Sigmoid colon (tissue), 7 donors: ENCODE measurements at places on chromosomes 6 and 20.

- H3K36me3 ChIP-seq: peaks cover 32% of the 10 kb centered on the region
- no peak overlapping the region for H3K4me3 ChIP-seq
- H3K27me3 ChIP-seq: no peaks in the 10 kb centered on the region
- DNase-seq: no peak
- H3K27ac ChIP-seq: no peak overlapping the region
- peaks cover 12% of the 10 kb centered on the region for H3K4me1 ChIP-seq
These were observed 12.5 kb downstream of the CDC5L start for GRCh38 chr6:44399991-44400390.

- H3K27ac ChIP-seq: no peak overlapping the region
- H3K27me3 ChIP-seq: no peaks in the 10 kb centered on the region
- H3K36me3 ChIP-seq: no peaks in the 10 kb centered on the region
- H3K4me3 ChIP-seq: no peak overlapping the region
- peak; percentile 41 for DNase-seq
- H3K4me1 ChIP-seq: peaks cover 21% of the 10 kb centered on the region
These were observed 246.7 kb downstream of the TTLL2 start for GRCh38 chr6:167571550-167571949.

DNA sequence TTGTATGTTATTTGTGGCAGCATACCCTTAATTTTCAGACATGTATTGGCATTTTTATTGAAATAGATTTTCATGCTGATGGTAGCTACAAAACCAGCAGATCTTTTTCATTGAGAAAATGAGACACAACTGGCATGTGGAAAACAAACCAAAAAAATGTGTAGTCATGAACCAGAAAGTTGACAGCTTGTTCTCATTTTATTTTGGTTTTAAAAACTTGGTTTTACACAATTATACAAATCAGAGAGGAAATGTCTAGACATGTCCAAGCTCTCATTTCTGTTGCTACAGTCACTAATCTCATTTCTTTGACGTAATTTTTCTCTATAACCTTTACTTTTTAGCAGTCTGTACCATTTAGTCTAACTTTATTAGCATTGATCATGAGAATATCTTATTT lies 85.4 kb downstream of the GRIK2 start:
- no peak overlapping the region for H3K27ac ChIP-seq
- DNase-seq: no peak
- H3K4me3 ChIP-seq: no peak overlapping the region

DNA sequence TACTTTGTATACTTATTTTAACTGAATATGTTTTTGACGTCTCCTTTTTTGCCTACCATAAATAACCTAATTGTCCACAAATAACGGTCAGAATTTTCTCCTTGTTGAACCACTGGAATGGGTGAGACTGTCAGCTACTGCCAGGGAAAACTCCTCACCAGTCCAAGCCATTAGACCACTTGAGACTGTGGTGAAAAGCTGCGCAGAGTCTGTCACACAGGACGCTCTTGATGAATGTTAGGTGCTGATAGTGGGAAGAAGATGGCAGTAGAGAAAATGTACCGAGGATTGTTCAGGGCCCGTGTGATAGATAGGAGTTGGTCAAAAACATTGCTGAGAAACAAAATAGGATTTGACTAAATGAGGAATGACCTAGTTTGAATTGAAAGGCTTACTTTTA lies 75.6 kb upstream of the KIF25 start:
- H3K27me3 ChIP-seq: no peaks in the 10 kb centered on the region
- H3K27ac ChIP-seq: no peak overlapping the region
- no peak overlapping the region for H3K4me3 ChIP-seq
- no peak for DNase-seq
- peaks cover 33% of the 10 kb centered on the region for H3K36me3 ChIP-seq

DNA sequence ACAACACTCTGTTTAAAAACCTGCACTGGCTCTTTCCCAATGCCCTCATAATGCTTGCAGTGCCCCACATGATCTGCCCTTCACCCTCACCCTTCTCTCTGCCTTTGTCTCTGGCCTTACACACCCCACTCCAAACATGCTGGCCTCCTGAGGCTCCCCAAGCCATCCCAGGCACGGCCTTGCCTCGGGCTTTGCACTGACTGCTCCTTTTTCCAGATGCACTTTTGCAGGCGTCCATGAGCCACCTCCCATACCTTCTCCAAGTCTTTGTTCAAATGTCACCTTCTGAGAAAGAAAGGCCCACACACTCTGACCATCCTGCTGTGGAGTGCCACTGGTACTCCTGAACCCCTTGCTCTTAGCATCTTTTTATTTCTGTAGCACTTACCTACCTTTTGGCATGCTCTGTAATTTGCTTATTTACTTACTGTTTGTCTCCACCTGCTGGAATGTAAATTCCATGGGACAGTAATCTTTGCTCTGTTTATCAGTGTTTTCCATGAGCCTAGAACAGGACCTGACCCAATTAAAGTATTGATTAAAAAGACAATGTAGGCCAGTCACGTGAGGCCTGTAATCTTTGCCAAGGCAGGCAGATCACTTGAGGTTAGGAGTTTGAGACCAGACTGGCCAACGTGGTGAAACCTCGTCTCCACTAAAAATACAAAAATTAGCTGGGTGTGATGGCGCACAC lies 30.7 kb downstream of the GFRA4 start:
- no peaks in the 10 kb centered on the region for H3K27me3 ChIP-seq
- no peak overlapping the region for H3K27ac ChIP-seq
- no peaks in the 10 kb centered on the region for H3K4me1 ChIP-seq
- H3K36me3 ChIP-seq: peaks cover 12% of the 10 kb centered on the region

GRCh38 chr20:32134026-32134425 lies 24.5 kb downstream of the TM9SF4 start:
- no peaks in the 10 kb centered on the region for H3K27me3 ChIP-seq
- DNase-seq: peak; percentile 25
- peaks cover 19% of the 10 kb centered on the region for H3K36me3 ChIP-seq
- no peaks in the 10 kb centered on the region for H3K4me1 ChIP-seq

DNA sequence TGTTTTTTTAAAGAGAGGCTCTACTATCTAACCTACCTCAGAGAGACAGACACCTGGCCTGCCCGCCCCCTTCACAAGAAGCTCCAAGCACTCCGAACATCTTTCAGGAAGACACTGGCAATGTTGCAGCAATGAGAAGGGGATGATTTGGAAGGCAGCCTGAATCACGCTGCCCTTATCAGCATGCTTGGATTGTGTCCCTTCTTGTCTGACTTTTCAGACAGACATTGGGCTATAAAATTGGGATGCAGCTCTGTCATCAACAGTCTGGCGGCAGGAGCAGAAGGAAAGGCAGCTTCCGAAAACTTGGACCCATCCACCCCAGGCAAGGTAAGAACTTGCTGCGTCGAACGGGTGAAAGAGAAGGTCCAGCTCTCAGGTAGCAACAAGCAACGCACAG lies 56.0 kb downstream of the CDK5RAP1 start:
- H3K27me3 ChIP-seq: no peaks in the 10 kb centered on the region
- H3K4me3 ChIP-seq: no peak overlapping the region
- H3K27ac ChIP-seq: no peak overlapping the region
- H3K36me3 ChIP-seq: no peaks in the 10 kb centered on the region

GRCh38 chr6:43883847-43884651 lies 114.0 kb downstream of the VEGFA start:
- H3K36me3 ChIP-seq: no peaks in the 10 kb centered on the region
- H3K27ac ChIP-seq: no peak overlapping the region
- no peak for DNase-seq
- H3K27me3 ChIP-seq: no peaks in the 10 kb centered on the region
- no peaks in the 10 kb centered on the region for H3K4me1 ChIP-seq

GRCh38 chr20:60239956-60240355 lies 281.7 kb downstream of the CDH26 start:
- no peak for DNase-seq
- no peaks in the 10 kb centered on the region for H3K4me1 ChIP-seq
- H3K4me3 ChIP-seq: no peak overlapping the region
- peaks cover 3% of the 10 kb centered on the region for H3K27me3 ChIP-seq
- no peak overlapping the region for H3K27ac ChIP-seq
- H3K36me3 ChIP-seq: no peaks in the 10 kb centered on the region

- H3K4me3 ChIP-seq: no peak overlapping the region
- no peaks in the 10 kb centered on the region for H3K27me3 ChIP-seq
- no peak overlapping the region for H3K27ac ChIP-seq
These were observed 115.7 kb downstream of the B3GAT2 start for GRCh38 chr6:70841112-70841511.

- no peak overlapping the region for H3K4me3 ChIP-seq
- H3K27ac ChIP-seq: no peak overlapping the region
- H3K36me3 ChIP-seq: no peaks in the 10 kb centered on the region
- no peaks in the 10 kb centered on the region for H3K4me1 ChIP-seq
- H3K27me3 ChIP-seq: no peaks in the 10 kb centered on the region
- DNase-seq: no peak
These were observed 44.7 kb upstream of the FOXQ1 start for GRCh38 chr6:1267057-1267732.

GRCh38 chr6:105838171-105838570 lies 248.0 kb upstream of the PRDM1 start:
- H3K27ac ChIP-seq: no peak overlapping the region
- H3K36me3 ChIP-seq: no peaks in the 10 kb centered on the region
- H3K4me3 ChIP-seq: no peak overlapping the region
- no peaks in the 10 kb centered on the region for H3K4me1 ChIP-seq

GRCh38 chr6:63789699-63790098 lies 154.1 kb downstream of the PHF3 start:
- DNase-seq: no peak
- no peaks in the 10 kb centered on the region for H3K4me1 ChIP-seq

GRCh38 chr20:63166193-63167020 lies 49.5 kb downstream of the YTHDF1 start:
- no peak overlapping the region for H3K27ac ChIP-seq
- H3K36me3 ChIP-seq: no peaks in the 10 kb centered on the region
- H3K4me3 ChIP-seq: no peak overlapping the region
- no peaks in the 10 kb centered on the region for H3K4me1 ChIP-seq
- no peaks in the 10 kb centered on the region for H3K27me3 ChIP-seq
- DNase-seq: no peak

DNA sequence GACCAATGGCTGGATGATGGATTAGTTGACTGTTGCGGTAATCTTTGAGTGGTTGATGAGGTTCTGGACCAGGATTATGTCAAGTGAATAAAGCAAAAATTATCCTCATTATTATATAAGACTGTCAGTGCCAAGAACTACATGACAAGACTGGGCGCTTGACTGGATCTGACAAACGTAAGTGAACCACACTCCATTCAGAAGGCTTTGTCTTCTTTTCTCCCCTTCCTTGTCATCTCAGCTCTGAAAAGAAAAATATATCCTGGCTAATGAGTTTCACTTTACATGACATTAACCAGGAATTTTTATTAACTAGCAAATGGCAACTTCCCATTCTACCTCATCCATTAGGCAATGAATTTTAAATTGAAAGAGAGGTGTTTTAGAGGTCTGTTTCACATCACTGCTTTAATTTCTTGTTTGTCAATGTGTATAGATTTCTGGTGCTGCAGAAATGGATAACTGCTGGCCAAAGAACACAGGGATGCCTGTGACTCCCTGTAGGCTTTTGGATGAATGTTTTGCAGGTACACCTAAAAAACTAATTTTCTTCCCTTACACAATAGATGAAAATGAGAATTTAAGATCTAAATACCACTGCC lies 150.1 kb downstream of the ELOVL4 start:
- H3K27me3 ChIP-seq: no peaks in the 10 kb centered on the region
- no peak overlapping the region for H3K27ac ChIP-seq
- no peaks in the 10 kb centered on the region for H3K4me1 ChIP-seq
- H3K36me3 ChIP-seq: no peaks in the 10 kb centered on the region

GRCh38 chr6:2579804-2580570 lies 170.7 kb downstream of the MYLK4 start:
- H3K27me3 ChIP-seq: no peaks in the 10 kb centered on the region
- H3K36me3 ChIP-seq: no peaks in the 10 kb centered on the region
- no peak overlapping the region for H3K27ac ChIP-seq
- no peak overlapping the region for H3K4me3 ChIP-seq
- no peak for DNase-seq
- no peaks in the 10 kb centered on the region for H3K4me1 ChIP-seq

DNA sequence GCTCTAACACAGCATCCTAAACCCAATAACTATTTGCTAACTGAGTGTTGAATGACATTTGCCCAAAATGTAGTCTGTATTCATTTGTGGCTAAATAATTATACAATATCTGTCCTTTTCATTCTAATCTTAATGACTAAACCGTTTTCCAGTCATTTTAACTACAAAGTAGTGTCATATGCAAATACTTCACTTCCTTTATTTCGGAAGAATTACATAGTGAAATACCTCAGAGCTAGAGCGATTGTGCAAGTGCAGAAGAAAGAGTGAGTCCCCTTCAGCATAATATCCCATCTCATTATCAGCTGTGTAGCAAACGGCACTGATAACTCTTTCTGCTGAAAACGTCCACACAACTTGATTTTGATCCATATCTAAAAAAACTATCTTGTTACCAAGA lies 66.2 kb downstream of the ROS1 start:
- no peaks in the 10 kb centered on the region for H3K36me3 ChIP-seq
- no peak for DNase-seq
- no peak overlapping the region for H3K27ac ChIP-seq
- H3K4me1 ChIP-seq: no peaks in the 10 kb centered on the region

DNA sequence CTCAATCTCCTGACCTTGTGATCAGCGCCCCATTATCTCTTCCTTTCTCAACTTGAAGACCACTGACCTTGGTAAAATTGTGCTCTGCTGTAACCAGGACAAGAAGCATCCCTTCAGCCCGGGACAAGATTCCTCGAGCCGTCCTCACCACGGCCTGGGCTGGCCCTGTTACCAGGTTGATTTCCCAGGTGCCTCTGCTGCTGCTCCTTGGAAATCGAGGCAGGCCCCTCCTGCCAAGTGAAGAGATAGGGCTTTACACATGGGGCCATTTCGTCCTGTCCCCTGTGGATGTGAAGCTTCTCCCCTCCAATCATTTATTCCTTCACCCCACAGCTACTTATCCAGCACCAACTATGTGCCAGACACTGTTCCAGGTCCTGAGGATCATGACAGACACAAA lies 21.5 kb downstream of the RAB44 start:
- H3K4me1 ChIP-seq: no peaks in the 10 kb centered on the region
- no peaks in the 10 kb centered on the region for H3K27me3 ChIP-seq
- no peak for DNase-seq
- H3K36me3 ChIP-seq: no peaks in the 10 kb centered on the region
- no peak overlapping the region for H3K27ac ChIP-seq
- no peak overlapping the region for H3K4me3 ChIP-seq

- DNase-seq: peak; percentile 78
- H3K4me3 ChIP-seq: no peak overlapping the region
- peak overlapping the region; percentile 99 for H3K27ac ChIP-seq
- peaks cover 15% of the 10 kb centered on the region for H3K36me3 ChIP-seq
- H3K4me1 ChIP-seq: no peaks in the 10 kb centered on the region
- H3K27me3 ChIP-seq: no peaks in the 10 kb centered on the region
These were observed 8.7 kb downstream of the LAMA5 start for GRCh38 chr20:62358171-62359042.

- H3K36me3 ChIP-seq: no peaks in the 10 kb centered on the region
- DNase-seq: no peak
- H3K27me3 ChIP-seq: no peaks in the 10 kb centered on the region
- no peaks in the 10 kb centered on the region for H3K4me1 ChIP-seq
- H3K4me3 ChIP-seq: no peak overlapping the region
- no peak overlapping the region for H3K27ac ChIP-seq
These were observed 4.3 kb downstream of the OR2J3 start for GRCh38 chr6:29112135-29112534.

GRCh38 chr6:145705561-145705960 lies 29.8 kb downstream of the EPM2A start:
- H3K27ac ChIP-seq: no peak overlapping the region
- no peaks in the 10 kb centered on the region for H3K27me3 ChIP-seq
- H3K4me1 ChIP-seq: peaks cover 10% of the 10 kb centered on the region
- H3K36me3 ChIP-seq: no peaks in the 10 kb centered on the region
